SIG-M5 (cell line): ENCODE measurements at places on chromosomes 11 and 22.

GRCh38 chr11:13378316-13378715 lies 84.7 kb downstream of the BTBD10 start:
- DNase-seq = no peak

- no peak for DNase-seq
These were observed 89.8 kb downstream of the PIWIL4 start for GRCh38 chr11:94656968-94657367.

DNA sequence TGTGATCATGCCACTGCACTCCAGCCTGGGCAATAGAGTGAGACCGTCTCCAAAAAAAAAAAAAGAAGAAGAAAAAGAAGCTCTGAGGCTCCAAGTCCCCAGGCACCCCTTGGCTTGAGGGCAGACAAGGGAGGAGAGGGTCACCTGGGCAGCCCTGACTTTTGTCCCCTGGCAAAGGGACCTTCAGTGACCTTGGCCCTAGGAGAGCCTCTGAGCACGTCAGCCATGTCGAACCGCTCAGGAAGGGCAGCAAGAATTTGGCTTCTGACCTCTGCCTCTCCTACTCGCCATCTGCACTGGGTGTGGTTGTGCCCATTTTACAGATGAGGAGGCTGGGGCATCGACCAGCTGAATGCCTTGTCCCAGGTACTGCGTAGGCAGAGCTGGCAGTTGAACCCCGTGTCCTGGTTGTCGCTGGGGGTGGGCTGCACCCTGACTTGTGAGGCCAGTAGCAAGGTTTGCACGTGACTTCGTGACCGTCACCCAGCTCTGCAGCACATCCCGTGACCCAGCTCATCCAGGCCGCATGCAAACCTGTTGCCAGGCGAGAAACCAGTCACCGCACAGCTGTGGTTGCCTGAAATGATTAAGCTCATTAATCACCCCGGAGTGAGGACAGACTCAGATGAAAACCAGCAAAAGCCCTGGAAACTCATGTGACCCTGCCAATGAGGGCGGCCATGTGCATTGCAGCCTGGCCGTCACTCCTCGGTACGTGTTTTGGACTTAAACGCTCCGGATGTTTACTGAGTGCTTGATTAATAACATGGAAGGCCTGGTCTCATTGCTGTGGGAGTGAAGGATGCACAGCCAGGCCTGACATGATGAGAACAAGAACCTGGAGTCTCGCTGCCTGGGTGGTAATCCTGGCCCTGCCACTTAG lies 47.7 kb upstream of the PPP6R3 start:
- no peak for DNase-seq

GRCh38 chr11:47509077-47509536 lies 43.8 kb downstream of the CELF1 start:
- DNase-seq = no peak

DNA sequence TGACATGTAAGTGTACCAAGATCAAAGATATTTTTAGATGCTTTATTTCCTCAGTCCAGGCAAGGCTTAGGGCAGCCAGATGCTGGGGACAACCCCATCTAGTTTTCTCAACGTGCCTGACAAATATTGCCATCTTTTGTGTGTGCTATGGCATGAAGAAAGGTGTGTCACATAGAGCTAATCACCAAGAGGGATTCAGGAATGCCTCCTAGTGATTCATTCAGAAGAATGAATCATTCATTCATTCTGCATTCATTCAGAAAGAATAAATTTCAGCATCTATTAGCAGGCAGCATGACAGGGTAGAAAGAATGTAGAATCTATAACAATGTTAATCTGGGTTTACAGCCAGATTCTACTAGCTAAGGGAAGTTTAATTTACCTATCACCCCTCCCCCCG lies 75.4 kb upstream of the LRRC4C start:
- no peak for DNase-seq

- DNase-seq = no peak
These were observed 9.5 kb upstream of the CBX6 start for GRCh38 chr22:38881464-38881871.

- DNase-seq = no peak
These were observed 440.5 kb downstream of the MIAT start for GRCh38 chr22:27097933-27098332.

DNA sequence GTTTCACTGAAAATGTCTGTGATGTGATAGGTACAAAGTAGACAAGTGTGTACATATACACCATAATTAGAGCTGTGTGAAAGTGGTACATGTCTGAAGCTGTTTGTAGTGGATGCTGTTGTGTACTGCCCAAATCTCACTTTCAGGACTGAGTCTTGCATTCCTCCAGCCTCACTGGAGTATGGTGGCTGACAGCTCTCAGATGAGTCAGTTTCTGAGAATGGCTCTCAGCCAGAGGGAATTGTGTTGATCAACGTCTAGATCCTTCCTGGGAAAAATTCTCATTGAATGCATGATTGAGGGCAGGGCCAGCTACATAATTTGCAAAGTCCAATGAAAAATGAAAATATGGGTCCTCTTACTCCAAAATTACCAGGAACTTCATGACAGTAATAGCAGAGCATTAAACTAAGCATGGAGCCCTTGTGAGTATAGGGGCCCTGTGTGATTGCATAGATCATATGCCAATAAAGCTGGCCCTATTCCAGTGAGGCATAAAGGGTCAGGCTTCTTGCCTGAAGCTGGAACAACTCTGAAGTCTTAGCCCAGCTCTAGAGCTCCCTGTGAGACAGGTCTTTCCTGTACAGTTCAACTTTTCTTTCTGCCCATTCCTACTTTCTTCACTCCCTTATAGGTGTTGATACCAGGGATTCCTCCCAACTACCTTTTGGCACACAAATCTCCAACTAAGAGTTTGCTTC lies 10.8 kb upstream of the CYP2R1 start:
- DNase-seq = no peak

GRCh38 chr11:117073539-117073938 lies 24.7 kb downstream of the SIK3 start:
- no peak for DNase-seq

DNA sequence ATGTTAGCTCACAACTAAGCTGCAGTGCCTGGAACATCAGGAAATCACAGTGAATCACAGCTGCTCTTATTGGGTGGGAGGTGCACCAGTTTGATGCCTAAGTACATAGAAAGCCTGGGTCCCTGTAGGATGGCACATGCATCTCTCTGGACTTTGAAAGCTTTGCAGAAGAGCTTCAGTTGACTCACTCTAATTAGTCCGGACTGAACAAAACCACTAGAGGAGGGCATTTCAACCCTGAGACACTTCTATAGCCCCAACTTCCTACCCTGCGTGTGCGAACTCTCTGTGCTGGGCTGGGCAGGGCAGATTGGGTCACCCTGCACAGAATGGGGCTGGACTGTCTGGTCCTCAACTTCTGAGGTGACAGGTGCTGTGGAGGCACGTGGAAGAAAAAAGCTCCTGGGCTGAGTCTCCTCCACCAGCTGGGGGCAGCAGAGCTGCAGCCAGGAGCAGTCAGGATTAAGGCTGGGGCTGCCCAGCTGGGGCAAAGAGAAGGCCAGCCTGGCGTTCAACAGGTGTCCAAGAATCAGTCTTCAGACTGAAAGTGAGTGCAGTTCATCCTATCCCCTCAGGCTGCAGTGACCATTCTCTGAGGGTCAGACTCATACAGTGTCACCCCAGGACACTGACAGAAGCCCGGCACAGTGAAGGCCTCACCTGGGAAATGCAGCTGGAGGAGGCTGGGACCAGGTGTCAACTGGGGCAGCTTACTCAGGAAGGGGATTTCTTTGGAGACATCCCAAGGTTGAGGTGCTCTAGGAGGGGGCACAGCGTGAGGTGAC lies 22.1 kb downstream of the GGTLC2 start:
- no peak for DNase-seq

- no peak for DNase-seq
These were observed 241.3 kb upstream of the NCAM1 start for GRCh38 chr11:112719736-112720525.

GRCh38 chr11:60757231-60757800 lies 649 bp downstream of the MS4A15 start:
- no peak for DNase-seq
